Psoas muscle (tissue), 8 donors: ENCODE measurements at places on chromosomes 4 and X. TPM values are rescaled to one million over a fixed set of nuclear protein-coding genes. Genes with fewer than 3 reads are reported as not detected.

DNA sequence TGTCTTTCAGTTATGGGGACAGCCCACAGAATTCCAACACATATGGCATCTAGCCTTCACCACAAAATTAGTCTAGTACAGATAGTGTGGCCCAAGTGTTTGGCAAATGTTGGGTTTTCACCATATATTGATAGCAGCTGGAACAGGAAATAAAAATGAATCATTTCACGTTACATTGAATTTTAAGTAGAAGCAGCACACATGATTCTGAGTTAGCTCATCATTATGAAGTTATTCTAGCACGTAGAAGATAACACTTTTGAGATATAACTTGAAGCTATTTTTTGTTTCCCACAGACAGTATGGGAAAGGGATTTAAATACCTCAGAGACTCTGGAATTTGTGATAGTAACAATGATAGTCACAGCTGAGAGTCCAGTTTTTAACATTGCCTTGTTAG is 118.7 kb downstream of the FAT4 start:
- H3K4me3 ChIP-seq, result no peak overlapping the region
- peak overlapping the region; percentile 43 for H3K27ac ChIP-seq
- no peaks in the 10 kb centered on the region for H3K4me1 ChIP-seq
- DNase-seq, result no peak

DNA sequence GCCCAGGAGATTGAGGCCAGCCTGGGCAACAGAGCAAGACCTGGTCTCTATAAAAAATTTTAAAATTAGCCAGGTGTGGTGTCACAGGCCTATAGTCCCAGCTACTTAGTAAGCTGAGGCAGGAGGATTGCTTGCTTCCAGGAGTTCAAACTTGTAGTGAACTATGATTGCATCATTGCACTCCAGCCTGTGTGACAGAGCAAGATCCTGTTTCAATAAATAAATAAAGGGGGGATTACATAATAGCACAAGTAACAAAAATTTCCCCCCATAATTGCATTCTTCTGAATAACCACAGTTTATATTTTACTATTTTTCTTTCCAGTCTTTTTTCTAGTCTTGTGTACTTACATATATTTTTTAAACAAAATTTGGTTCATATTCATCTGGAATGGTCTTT is 135.6 kb downstream of the CHIC2 start:
- H3K27me3 ChIP-seq, result no peaks in the 10 kb centered on the region
- no peak overlapping the region for H3K4me3 ChIP-seq
- no peak overlapping the region for H3K27ac ChIP-seq
- no peak for DNase-seq

DNA sequence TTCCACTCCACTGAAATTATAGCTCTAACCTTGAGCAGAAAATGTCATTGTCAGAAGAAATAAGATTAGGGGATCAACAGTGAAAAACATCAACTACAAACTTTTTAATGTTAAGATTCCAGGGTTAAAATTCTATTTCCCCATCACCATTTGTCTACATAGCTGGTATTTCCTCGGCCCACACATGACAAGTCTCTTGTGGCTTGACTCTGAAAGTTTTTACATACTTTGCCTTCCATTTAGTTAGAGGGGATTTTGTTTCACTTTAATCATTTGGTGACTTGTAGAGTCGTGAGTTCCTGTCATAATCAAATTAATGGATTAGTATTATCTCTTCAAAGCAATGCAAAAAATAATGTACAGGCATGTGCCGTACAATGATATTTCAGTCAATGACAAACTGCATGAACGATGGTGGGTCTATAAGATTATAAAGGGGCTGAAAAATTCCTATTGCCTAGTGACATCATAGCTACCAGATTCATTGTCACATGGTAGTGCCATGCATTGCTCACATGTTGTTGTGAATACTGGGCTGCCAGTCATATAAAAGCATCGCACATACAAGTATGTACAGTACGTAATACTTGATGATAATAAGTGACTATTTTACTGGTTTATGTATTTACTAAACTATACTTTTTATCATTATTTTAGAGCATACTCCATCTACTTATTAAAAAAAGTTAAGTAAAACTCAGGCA is 72.0 kb downstream of the ING2 start:
- H3K4me3 ChIP-seq, result no peak overlapping the region
- no peak for DNase-seq
- no peak overlapping the region for H3K27ac ChIP-seq
- no peaks in the 10 kb centered on the region for H3K27me3 ChIP-seq
- H3K36me3 ChIP-seq, result no peaks in the 10 kb centered on the region
- H3K4me1 ChIP-seq, result no peaks in the 10 kb centered on the region

- no peaks in the 10 kb centered on the region for H3K27me3 ChIP-seq
- H3K27ac ChIP-seq, result peak overlapping the region; percentile 87
- H3K4me3 ChIP-seq, result peak overlapping the region; percentile 58
- no peak for DNase-seq
- no peaks in the 10 kb centered on the region for H3K36me3 ChIP-seq
These were observed 23.9 kb upstream of the APLN start for GRCh38 chrX:129678614-129679195.

- peaks cover 15% of the 10 kb centered on the region for H3K4me1 ChIP-seq
- H3K36me3 ChIP-seq, result no peaks in the 10 kb centered on the region
- no peak for DNase-seq
- H3K27me3 ChIP-seq, result no peaks in the 10 kb centered on the region
- H3K4me3 ChIP-seq, result no peak overlapping the region
These were observed 53.0 kb upstream of the DAPP1 start for GRCh38 chr4:99763635-99764101.

DNA sequence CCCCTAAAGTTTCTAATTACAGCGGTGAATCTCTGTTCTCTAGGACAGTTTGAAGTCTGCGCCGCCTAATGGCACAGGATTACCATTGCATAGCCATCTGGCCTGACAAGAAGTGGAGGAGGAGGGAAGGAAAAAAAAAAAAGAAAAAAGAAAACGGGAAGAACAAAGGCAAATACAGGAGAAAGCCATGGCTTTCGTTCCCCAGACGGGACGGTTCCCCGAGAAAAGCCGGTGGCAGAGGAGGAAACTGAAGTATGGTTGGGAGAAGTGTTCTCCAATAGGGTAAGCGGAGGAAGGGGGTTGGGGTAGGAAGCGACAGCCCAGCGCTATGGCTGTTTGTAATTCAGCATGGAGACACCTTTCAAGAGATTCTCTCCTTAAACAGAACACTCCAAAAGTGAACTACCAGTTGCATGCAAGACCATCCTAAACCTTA is 80.8 kb downstream of the HMGN5 start:
- peak overlapping the region; percentile 68 for H3K4me3 ChIP-seq
- no peaks in the 10 kb centered on the region for H3K4me1 ChIP-seq
- DNase-seq, result peak; percentile 19
- no peak overlapping the region for H3K27ac ChIP-seq
- H3K36me3 ChIP-seq, result no peaks in the 10 kb centered on the region

STATH gene
- total RNA-seq, result not detected
